Stimulated activated CD8-positive, alpha-beta memory T cell treated with anti-CD3 and anti-CD28 coated beads, Interleukin-7, amount 100 ng/mL, for 4 hours (primary cell): ENCODE measurements at places on chromosomes 1 and 21.

GRCh38 chr1:203272633-203273205 is 32.6 kb upstream of the BTG2 start:
- no peak for DNase-seq

DNA sequence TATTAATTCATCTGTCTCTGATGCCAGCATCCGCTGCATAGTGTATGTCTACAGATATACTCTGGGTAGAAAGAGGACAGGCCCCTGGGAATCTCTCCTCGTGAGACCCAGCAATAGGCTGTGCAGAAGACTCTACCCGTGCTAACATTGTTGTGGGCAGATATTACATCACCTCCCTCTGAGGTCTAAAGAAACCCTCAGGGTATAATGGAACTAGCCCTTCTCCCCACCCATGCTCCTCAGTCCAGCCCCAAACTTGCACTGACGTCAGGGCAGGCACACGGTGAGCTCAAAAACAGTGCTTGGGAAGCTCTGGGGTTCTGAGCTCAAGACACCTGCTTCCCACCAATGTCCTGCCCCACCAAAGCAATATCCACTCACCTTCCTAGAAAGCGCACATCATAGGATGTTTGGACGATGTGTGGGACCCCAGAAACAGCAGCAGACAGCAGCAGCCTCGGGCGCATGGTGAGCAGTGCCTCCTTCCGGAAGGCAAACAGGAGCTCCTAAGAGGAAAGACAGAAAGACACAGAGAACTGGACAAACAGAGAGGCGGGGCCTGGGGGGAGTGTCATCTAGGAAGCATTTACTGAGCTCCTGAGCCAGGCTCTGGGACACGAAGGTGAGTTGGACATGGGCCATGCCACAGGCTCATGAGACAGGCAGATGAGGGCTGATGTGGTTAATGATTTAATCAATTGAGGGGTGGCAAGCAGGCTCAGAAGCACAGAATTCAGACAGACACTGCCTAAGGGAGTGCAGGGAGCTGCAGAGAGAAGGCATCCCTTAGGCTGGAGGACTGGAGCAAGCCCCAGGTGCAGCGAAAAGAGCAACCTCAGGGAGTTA is 4.8 kb downstream of the OVGP1 start:
- DNase-seq: no peak

GRCh38 chr1:48908606-48909005 is 131.9 kb upstream of the BEND5 start:
- no peak for DNase-seq

GRCh38 chr1:60299581-60299980 is 226.0 kb upstream of the C1orf87 start:
- DNase-seq: no peak
